ENCODE measurements at places on chromosomes 4 and X.

GRCh38 chrX:107714206-107714891, 61.2 kb downstream of the TSC22D3 start:
- no peak for DNase-seq

DNA sequence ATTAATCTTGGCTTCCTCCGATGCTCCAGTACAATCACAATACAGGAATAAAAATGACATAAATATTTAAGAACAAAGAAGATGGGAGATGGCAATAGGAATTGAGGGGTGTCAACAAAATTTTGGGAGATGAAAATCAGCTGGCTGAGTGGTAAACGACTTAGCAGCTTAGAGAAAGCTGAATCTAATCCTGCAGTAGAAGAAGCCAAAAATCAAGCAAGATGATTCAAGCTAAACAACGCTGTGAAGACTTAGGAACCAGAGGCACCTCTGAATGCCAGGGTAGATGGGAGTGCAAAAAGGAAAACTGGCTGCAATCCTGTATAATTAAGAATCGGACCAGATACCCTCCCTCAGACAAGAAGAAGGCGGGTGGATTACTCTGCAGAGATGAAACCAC, 215.2 kb downstream of the MGST2 start:
- DNase-seq, result no peak

GRCh38 chrX:131752493-131753198, 208.8 kb downstream of the OR13H1 start:
- DNase-seq, result no peak

DNA sequence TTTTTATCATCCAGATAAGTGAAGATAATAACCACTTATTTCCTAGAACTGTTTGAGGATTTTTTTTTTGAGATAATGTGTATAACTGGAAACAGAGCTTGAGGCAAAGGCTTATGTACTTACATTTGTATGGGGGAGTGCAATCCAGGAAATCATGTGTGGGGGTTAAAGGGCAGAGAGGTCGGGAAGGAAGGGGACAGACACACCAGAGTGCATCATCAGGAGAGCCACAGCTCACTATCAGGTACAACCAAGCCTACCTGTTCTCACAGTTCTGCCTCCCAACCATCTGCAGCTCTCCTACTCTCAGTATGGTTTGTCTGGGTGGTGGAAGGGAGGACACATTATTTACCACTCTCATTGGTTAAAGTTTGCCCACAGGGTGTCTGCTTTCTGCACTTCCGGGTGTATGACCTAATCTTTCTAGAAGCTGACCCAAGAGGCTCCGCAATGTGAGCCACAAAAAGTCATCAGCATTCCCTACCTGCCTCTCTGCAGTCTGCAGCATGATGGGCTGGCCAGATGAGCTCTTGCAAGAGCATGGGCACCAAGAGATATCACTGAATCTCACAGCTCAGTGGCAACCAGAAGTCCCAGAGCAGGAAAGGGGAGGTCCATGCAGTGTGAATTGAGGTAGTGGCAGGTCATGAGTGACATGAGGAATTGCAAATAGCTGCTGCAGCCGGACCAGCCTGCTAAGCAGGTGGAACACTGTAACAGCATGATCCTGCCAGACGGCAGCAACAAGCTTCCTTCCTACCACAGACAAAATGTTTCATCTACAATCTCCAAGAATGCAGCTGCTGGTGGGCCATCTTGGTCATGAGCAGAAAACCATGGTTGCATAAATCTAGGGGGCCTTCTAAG, 36.9 kb upstream of the SPRY1 start:
- no peak for DNase-seq

- DNase-seq, result no peak
These were observed 91.3 kb upstream of the AMOT start for GRCh38 chrX:112931900-112932299.

GRCh38 chr4:90715242-90715641, 588.0 kb downstream of the CCSER1 start:
- no peak for DNase-seq

GRCh38 chrX:134957836-134958235, 33.0 kb upstream of the SMIM10 start:
- DNase-seq, result no peak
